ENCODE measurements at places on chromosomes 6 and 20. TPM values are rescaled to one million over a fixed set of nuclear protein-coding genes. Genes with fewer than 3 reads are reported as not detected.

GCNT2 gene
- 22.0 TPM for total RNA-seq

RBBP8NL gene
- 0.45 TPM for total RNA-seq

SMIM13 gene
- 9.4 TPM for total RNA-seq

NPBWR2 gene
- not detected for total RNA-seq

PI16 gene
- not detected for total RNA-seq

RAET1L gene
- not detected for total RNA-seq

RSPO3 gene
- 2.0 TPM for total RNA-seq

TNFRSF6B gene
- 2.0 TPM for total RNA-seq

CLDN20 gene
- total RNA-seq: not detected

FUT9 gene
- 98.0 TPM for total RNA-seq

ULBP1 gene
- not detected for total RNA-seq

TBX18 gene
- not detected for total RNA-seq

MMP24 gene
- 2.7 TPM for total RNA-seq

TFB1M gene
- total RNA-seq: 23.9 TPM

SLC52A3 gene
- total RNA-seq: 0.89 TPM

IGF2R gene
- total RNA-seq: 30.3 TPM

C6orf163 gene
- 2.2 TPM for total RNA-seq

CCDC170 gene
- not detected for total RNA-seq

ADTRP gene
- 22.8 TPM for total RNA-seq

APCDD1L gene
- total RNA-seq: not detected

KIAA1755 gene
- 1.2 TPM for total RNA-seq

ECI2 gene
- total RNA-seq: 41.5 TPM

MROH8 gene
- total RNA-seq: not detected

CDH26 gene
- total RNA-seq: 5.8 TPM

SLC44A4 gene
- total RNA-seq: 175 TPM

UBD gene
- total RNA-seq: not detected

SLC9A8 gene
- total RNA-seq: 17.2 TPM

HFE gene
- total RNA-seq: 3.5 TPM

MAS1 gene
- not detected for total RNA-seq

PRDM13 gene
- total RNA-seq: not detected

HCRTR2 gene
- not detected for total RNA-seq

FBXO9 gene
- 66.7 TPM for total RNA-seq

HLA-E gene
- 182 TPM for total RNA-seq

RAET1G gene
- total RNA-seq: not detected

All from stomach (tissue), 19 donors.